ENCODE measurements at places on chromosomes 16 and 17.

- DNase-seq: no peak
Observed at GRCh38 chr17:37447641-37448040, 41.0 kb downstream of the TADA2A start.

DNA sequence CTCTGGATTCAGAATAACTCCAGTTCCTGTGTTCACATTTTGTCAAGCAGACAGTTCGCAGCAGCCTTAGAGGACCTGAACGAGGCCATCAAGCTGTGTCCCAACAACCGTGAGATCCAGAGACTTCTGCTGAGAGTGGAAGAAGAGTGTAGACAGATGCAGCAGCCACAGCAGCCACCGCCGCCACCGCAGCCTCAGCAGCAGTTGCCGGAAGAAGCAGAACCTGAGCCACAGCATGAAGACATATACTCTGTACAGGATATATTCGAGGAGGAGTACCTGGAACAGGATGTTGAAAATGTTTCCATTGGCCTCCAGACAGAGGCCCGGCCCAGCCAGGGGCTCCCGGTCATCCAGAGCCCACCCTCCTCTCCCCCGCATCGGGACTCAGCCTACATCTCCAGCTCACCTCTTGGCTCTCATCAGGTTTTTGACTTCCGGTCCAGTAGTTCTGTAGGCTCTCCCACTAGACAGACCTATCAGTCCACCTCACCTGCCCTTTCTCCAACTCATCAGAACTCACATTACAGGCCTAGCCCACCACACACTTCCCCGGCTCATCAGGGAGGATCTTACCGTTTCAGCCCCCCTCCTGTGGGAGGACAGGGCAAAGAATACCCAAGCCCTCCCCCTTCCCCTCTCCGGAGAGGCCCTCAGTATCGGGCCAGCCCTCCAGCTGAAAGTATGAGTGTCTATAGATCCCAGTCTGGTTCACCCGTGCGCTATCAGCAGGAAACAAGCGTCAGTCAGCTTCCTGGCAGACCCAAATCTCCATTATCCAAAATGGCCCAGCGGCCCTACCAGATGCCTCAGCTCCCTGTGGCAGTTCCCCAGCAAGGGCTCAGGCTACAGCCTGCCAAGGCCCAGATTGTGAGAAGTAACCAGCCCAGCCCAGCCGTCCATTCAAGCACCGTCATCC is 25.9 kb downstream of the CYB561 start:
- DNase-seq: peak; percentile 37

DNA sequence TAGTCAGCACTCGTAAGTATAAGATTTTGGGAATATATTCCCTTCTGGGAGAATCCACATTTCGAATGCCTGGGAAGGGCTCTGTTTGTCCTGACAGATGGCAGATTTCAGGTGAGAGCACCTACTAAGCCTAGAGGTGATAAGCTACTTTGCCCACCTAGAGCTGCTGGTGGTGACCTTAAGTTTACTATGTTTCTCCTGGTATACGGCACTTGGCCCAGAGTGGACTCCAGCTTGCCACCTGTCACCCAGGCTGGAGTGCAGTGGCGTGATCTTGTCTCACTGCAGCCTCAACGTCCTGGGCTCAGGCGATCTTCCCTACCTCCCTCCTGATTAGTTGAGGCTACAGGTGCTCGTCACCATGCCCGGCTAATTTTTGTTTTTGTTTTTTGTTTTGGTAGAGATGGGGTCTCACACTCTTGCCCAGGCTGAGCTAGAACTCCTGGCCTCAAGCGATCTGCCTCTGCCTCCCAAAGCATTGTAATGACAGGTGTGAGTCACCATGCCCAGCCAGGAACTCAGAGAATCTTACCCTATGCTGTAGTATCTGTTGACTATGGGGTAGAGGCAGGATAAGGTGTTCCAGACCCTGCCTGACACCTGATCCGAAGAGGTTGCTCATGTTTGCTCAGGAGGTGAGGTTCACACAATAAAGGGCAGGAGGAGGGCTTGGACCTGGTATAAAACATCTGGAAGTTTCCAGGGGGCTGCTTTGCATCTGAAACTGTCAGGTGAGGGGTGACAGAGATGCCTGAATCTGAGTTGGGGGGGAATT is at the start of gene ZG16:
Gene ZG16, plus strand, starts transcription at position 681 of the 775 bp plus-strand sequence. CDS start 1,011 bp downstream, outside the sequence.
- no peak for DNase-seq

DNA sequence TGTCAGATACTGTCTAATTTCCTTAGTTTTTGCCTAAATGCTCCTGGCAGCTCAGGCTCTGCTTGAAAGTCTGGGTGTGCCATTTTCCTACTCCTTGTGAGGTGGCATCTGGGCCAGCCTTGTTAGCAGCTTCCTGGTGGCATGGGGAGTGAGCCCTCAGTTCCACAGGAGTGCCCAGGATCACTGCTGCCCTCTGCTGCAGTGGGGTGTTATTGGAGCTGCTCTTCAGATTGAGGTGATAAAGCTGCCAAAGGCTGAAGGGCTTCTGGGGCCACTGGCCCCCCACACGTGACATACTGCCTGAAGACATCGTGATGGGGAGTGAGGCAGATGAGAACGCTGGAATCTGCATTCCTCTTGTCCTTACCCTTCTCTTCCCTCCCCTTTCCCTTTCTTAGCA is 27.4 kb downstream of the CEP95 start:
- DNase-seq: no peak

- peak; percentile 56 for DNase-seq
Observed at GRCh38 chr17:44971776-44972483, 3.8 kb upstream of the C1QL1 start.

GRCh38 chr17:43879723-43880419 is 27.5 kb downstream of the MPP2 start:
- DNase-seq: no peak

DNA sequence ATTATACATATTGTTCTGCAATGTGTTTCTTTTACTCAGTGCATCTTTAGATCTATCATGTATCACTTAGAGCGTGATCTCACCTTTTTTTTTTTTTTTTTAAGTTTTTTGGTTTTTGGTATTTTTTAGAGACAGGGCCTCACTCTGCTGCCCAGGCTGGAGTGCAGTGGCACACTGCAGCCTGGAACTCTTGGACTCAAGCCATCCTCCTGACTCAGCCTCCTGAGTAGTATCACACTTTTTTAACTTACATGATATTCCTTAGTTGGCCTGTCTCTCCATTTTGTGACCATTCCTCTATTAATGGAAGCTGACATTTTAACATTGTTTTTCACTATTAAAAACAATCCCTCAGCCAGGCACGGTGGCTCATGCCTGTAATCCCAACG is 4.7 kb upstream of the MPO start:
- no peak for DNase-seq

DNA sequence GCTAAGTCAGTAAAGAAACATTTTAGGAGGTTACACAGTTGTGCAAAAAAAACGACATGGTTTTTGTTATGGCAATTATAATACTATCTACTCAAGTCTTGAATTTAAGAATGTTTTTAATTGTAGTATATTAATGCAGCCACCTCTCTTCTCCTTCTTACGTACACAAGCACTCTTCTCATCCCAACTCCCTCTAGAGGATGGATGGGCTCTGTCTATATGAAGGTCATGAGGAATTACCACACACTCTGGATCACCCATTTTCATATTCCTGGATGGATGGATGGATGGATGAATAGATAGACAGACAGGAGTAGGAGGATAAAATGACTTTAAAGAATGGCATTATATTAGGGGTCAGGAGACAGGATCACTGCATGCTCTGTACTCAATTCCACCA is 120.0 kb downstream of the PHKB start:
- no peak for DNase-seq

DNA sequence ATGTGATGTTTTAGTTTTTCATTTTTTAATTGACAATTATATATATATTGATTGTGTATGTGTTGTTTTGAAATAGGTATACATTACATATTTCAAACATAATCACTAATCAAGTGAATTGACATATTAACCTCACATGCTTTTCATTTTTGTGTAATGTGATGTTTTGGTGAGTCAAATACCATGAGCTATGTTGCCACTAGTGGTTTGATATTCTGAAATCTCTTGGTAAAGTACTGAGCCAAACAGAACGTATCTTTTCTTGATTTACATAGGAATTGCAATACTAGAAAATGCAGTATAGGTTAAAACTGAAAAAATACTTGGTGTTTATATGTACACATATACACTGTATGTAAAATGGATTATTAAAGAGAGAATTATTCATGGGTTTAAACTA is 65.2 kb upstream of the SIAH1 start:
- DNase-seq: no peak

GRCh38 chr16:49834531-49835151 is 21.3 kb downstream of the ZNF423 start:
- DNase-seq: no peak

- no peak for DNase-seq
Observed at GRCh38 chr17:40463122-40463550, 19.9 kb downstream of the IGFBP4 start.

DNA sequence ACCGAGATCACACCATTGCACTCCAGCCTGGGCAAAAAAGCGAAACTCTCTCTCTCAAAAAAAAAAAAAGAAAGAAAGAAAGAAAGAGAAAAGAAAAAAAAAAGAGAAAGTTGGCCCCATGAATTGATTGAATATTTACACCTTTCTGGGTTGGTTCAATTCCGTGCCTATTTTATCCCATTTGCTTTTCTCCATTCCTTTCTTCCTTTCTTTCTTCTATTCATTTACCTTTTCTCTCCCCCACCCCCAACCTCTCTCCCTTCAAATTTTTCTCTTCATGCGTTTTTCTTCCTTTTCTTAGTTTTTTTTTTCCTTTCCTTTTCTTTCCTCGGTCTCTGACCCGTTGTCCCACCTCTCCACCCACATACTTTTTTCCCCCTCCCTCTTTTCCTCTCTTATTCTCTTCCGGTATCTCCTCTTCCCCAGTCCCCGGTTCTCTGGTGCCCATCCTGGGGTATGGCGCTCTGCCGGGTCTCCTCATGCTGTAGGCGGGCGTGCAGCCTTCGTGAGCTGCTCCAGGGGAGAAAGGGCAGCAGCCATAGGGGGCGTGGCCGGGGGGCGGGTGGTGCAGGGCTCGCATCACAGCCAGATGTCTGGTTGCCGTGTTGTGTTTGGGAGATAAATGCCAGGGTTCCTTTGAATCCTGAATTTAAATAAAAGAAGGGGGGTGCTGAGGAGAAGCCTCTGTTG is 5.3 kb upstream of the COL1A1 start:
- DNase-seq: peak; percentile 42

- DNase-seq: no peak
Observed at GRCh38 chr16:24976971-24977677, 38.0 kb downstream of the ARHGAP17 start.

- no peak for DNase-seq
Observed at GRCh38 chr17:72598695-72599094, 477.9 kb downstream of the SOX9 start.

- no peak for DNase-seq
Observed at GRCh38 chr17:57637666-57638010, 107.5 kb downstream of the CCDC182 start.

GRCh38 chr16:48492133-48492532 is 106.9 kb upstream of the SIAH1 start:
- no peak for DNase-seq

DNA sequence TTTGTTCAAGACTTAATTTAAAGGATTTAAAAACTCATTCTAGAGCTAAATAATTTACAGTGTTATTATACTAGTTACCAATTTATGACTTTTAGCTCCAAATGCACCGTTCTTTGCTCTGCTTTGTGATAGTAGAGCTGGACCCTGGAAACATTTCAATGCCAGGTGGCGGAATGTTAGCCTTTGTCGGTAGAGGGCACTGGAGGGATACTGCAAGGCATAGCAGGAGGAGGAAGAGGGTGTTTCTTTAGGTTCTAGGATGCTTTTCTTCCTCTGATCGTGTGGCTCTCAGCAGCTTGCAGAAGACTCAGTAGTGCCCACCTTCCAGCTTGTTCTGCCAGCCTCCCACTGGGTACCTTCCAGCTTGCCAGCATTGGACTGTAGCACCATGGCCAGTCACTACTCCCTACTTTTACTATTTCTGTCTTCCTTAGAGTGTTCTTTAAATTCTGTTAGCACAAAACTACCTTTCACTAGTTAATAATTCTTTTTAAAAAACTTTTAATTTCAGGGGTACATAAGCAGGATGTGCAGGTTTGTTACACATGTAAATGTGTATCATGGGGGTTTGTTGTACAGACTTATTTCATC is 325.3 kb downstream of the UTP18 start:
- DNase-seq: no peak

DNA sequence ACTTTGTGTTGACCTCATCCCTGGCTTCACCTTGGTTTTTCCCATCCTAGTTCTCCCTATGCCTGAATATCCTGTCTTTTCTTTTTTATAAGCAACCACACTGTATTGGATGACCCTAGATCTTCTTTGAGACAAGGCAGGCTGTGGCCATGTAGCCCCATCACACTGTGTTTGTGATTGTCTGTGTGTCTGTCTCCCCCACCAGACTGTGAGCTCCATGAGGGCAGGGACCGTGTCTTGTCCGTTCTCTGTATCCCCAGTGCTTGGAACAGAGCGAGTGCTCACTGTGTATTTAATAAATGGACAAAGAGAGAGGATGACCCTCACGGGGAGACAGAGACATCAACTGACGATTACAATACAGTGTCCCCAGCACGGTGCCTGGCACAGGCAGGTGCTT is 7.1 kb downstream of the SLC25A39 start:
- no peak for DNase-seq

DNA sequence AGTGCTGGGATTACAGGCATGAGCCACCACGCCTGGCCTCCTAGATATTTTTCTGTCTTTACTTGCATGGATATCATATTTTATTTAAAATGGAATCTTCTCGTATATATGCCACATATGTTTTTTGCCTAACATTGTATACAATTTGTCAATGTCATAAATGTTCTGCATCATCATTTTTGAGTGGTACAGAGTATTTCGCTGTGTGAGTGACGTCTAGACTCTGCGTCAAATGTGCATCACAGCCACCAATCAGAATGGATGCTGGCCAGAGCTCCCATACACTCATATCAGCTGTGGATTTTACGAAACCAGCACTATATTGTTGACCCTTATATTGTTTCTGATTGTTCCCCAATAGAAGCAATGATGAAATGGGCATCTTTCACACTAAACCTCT is 57.2 kb downstream of the ERCC4 start:
- no peak for DNase-seq

GRCh38 chr17:60653569-60653968 is 24.1 kb upstream of the BCAS3 start:
- DNase-seq: no peak

- peak; percentile 53 for DNase-seq
Observed at GRCh38 chr17:32341141-32341856, 674 bp downstream of the C17orf75 start.

- no peak for DNase-seq
Observed at GRCh38 chr17:29458066-29458465, 67.9 kb downstream of the TAOK1 start.

- DNase-seq: no peak
Observed at GRCh38 chr17:5042157-5043022, 7.2 kb upstream of the SLC52A1 start.
